ENCODE measurements at places on chromosomes 11 and 22. TPM values are rescaled to one million over a fixed set of nuclear protein-coding genes. Genes with fewer than 3 reads are reported as not detected.

The PRR5 gene
- 33.7 TPM for total RNA-seq

The FIBIN gene
- total RNA-seq, result 54.1 TPM

GRCh38 chr11:2992997-2993325 lies 832 bp upstream of the NAP1L4 start:
- no peak for DNase-seq

DNA sequence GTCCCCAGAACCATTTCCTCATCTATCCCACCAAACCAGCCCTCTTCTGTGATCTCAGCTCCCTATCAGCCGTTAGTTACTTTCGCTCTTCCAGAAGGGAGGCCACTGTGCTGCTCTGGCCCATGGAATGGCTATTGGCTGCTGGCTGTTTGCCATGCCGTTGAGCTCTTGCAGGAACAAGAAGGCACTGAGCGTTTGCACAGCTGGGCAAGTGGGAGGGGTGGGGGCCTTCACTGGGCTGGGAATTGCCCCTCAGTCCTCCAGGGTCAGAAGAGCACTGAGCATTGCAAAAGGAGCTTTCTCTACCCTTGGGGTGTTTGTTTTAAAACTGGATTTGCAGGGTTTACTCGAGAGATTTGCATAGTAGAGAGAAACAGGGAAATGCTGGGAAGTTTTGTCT lies 129.0 kb upstream of the PARVA start:
- DNase-seq, result peak; percentile 82

DNA sequence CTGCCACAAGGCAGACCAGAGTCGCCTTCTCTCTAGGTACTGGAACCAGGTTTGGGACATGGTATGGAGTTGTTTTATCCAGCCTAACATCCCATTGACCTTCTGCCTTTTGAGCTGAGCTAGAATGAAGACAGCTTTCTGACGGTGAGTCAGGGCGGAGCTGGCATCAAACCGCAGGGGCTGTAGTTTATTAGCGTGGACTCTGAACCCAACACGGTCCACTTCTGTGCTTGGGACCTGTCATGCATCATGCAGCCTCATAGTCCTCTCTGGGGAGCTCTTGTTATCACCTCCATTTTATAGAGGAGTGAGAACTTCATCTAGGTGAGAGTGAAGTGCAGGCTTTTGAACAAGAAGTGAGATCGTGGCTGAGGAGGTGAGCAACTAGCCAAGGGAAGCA lies 8.3 kb downstream of the GAL3ST1 start:
- no peak for DNase-seq

GRCh38 chr11:123080015-123080414 lies 18.1 kb upstream of the HSPA8 start:
- DNase-seq, result no peak

DNA sequence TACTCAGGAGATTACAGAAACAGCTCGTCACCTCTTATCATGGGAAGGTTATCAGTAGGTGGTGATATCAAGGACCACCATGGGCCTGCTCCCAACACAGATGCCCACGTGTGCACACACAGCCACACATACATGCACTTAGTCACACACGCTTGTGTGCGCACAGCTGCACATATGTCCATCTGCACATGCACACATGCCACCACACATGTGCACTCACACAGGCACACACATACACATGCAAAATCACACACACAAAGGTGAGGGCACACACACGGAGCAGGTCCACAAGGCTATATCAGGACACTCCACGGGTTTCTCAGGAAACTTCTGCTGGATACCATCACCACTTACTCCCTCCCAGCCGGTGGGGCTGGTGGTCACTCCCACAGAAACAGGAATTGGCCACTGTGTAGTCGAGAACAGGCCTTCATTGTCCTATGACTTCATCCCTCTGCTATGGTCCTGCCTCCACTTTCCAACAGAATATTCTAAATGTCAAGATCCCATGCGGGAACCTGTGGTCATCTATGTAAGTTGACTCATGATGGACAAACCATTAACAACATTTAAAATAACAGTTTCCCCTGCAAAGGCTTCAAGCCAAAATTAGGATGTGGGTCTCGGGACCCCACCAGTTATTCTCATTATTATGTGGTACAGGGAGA lies 2.2 kb downstream of the C11orf24 start:
- DNase-seq, result no peak

- no peak for DNase-seq
Measured at GRCh38 chr11:4127357-4127756, 32.8 kb downstream of the RRM1 start.
